AG20443 (cell line): ENCODE measurements at places on chromosomes 2 and 18.

GRCh38 chr18:4453567-4453873 is 1.6 kb downstream of the DLGAP1 start:
- DNase-seq: no peak

DNA sequence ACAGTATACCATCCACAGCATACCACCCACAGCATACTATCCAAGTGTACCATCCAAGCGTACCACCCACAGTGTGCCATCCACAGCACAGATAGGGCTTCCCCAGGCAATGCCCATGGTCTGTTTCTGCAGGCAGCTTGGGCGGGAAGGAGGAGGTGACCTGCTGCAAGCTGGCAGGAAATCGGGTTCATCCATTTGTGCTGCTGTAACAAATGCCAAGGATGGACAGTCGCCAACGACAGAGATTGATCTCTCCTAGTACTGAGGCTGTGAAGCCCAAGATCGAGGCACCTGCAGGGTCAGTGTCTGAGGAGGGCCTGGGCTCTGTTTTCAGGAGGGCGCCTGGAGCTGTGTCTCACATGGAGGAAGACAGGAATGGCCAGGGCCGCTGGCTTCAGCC is 93.6 kb upstream of the SNTG2 start:
- DNase-seq: no peak

GRCh38 chr2:11043245-11043644 is 112.0 kb upstream of the SLC66A3 start:
- no peak for DNase-seq

- no peak for DNase-seq
These were observed 49.9 kb upstream of the ARL4C start for GRCh38 chr2:234546770-234547169.

GRCh38 chr2:159710601-159711180 is 1.6 kb upstream of the MARCHF7 start:
- DNase-seq: no peak

GRCh38 chr2:118059919-118060478 is 28.3 kb upstream of the INSIG2 start:
- peak; percentile 74 for DNase-seq
